GM12878 (cell line): ENCODE measurements at places on chromosomes 3 and 15.

GRCh38 chr15:45573961-45574629, 13.1 kb upstream of the BLOC1S6 start:
- no peak for DNase-seq

DNA sequence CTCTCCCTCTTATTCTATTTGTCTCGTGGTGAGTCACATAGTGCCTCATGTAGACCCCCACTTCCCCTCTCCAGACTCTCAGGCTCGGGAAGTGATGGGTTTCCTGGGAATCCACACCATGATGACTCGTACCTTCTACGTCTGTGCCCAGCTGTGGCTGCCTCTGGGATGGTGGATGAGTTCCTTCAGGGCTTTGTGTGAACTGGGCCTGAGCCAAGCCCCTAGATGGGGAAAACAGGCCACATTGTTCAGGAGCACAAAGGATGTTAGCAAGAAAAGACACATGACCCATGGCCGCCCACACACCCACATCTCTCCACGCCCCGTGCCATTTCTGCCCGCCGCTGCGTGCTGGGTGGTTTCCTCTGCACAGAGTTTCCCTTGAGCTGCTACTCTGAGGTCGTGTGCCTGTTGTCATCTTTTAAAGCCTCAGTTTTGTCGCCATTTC, 10.5 kb downstream of the ISG20 start:
- no peak for DNase-seq

- DNase-seq, result no peak
Observed at GRCh38 chr3:134357261-134357913, 16.9 kb downstream of the AMOTL2 start.

DNA sequence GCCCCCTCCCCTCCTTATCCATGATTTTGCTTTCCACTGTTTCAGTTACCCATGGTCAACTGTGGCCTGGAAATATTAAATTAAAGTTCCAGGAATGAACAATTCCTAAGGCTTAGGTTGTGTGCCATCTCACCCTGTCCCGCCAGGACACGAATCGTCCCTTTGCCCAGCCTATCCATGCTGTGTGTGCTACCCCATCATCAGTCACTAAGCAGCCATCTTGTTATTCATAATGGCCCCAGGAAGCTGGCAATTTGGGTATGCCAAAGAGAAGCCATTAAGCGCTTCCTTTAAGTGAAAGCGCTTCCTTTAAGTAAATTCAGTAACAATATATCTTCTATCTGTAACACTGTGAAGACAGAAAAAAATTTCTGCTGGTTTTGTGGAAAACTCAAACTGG, 49.2 kb upstream of the LDHAL6B start:
- DNase-seq, result no peak

DNA sequence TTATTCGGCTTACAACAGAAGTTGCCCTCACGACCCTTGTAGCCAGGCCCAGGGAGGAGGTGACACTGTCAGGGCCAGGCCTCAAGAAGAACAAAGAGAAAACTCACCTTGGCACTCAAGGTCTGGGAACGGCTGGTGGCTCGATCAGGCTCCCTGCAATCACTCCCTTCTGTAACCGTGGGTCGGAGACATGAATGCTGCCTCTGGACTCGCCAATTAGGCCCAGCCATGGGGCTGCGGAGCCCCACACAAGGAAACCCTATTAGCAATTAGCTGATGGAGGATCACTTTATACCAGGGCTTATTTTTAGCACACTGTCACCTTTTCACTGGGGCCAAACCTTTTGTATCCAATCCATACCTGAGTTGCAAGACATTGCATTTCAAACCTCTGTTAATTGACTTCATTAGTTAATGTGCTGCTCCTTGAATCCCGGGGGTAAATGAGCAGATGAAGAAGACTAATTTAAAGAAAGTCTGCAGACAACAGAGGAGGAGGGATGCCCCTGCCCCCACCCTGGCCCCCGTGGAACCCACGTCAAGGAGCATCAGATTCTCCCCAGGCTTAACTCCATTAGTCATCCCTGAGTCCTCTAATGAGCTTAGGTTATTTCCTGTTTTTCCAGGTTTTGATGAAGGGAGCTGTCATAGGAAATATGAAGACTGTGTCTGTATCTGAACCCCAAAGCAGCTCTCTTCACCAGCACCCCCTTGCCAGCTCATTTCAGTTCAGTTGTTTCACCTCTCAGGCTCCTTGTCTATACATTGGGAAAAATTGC, 255.3 kb downstream of the RORA start:
- DNase-seq, result no peak

GRCh38 chr3:188948281-188948996, 223.3 kb upstream of the TPRG1 start:
- no peak for DNase-seq

DNA sequence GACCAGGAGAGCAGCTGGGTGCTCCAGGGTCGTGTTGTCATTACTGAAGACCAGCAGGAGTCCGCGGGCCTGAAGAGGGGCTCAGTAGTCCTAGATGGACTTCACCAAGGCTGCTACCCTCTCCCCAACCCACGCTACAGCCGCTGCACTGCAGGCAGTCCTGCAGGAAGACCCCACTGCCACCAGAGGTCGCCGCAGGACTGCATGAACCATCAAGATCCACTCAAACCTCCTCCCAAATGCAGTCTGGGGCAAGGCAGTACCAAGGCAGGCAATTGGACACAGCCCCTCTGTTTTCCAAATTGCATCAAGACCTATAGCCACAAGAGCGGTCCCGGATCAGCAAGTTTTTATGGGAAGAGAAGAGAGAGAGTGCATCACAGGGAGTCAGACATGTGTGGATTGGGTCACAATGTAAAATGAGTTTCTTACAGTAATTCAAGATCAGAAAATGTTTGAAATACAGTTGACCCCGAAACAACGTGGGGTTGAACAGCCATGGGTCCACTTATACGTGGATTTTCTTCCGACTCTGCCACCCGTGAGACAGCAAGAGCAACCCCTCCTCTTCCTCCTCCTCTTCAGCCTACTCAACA, 46.7 kb downstream of the DZIP1L start:
- no peak for DNase-seq

DNA sequence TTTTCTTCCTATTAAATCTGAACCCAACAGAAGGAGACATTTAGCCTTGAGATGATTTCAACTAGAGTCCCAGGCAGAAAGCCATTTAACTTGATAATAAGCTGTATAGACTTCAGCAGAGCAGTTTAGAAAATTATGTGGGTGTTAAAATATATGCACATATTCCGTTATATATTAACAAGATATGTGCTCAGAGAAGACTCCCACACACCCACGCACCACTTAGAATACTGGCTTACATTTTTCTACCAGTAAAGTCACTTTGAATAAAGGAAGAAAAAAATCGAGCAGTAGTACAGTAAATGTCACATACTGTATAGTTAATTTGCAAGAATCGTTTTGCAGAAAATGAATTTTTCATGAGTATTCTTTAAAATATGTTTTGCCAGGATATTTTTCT, 599.3 kb downstream of the FGF12 start:
- peak; percentile 7 for DNase-seq

GRCh38 chr3:148881286-148881685, 16.2 kb downstream of the CPA3 start:
- DNase-seq, result no peak

DNA sequence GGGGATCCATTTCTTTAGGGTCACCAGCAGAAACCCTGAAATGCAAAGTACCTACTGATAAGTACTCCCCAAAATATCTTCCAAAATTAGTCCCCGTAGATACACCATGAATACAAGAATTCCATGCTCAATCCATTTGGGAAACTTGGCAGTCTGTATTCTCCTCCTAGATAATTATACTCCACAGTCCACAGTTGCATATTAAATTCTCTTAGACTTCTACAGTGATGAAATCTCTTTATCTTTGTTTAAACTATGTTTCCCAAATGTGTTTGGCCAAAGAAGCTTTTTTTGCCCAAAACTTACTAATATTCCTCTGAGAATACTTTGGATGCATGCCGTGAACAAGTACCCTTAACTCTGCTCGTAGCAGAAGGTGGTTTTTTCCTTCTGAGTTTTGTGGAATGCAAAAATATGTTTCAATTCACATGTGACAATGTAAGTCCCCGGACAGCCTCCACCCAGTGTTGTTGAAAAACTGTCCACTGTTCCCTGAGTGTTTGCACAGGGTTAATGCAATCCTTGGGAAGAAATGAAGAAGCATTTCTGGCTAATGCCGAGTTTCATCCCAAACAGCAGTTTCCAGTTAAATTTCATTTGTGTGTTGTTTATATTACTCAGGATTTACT, 126.7 kb downstream of the ARNT2 start:
- DNase-seq, result no peak

- DNase-seq, result no peak
Observed at GRCh38 chr15:91664224-91664836, 189.2 kb upstream of the SLCO3A1 start.

DNA sequence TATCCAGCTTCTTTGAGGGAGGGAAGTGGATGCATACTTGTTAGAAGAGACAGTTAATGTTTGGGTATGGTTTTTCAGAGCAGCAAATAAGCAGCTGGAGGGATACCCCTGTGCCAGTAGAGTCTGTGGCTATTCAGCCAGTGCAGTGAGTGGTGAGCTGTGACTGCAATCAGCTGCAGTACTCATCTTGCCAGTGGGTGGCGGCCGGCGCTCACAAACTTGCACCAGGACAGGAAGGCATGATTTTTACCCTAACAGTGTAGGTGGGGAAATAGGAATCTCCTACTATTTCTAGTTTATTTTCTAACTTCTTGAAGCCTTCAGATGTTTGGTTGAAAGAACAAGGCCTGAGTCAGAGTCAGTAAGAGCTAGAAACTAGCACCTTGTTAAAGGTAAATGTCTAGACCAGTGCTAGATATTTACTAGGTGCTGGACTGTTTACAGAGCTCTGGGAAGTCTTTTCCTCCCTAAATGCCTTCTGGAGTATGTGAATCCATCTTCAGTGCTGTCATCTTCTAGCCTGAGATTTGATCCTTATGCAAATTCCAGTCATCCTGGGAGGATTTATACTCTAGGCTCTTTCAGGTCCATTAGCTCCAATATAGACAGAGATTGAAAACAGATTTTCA, 23.6 kb downstream of the TIMP4 start:
- DNase-seq, result no peak

DNA sequence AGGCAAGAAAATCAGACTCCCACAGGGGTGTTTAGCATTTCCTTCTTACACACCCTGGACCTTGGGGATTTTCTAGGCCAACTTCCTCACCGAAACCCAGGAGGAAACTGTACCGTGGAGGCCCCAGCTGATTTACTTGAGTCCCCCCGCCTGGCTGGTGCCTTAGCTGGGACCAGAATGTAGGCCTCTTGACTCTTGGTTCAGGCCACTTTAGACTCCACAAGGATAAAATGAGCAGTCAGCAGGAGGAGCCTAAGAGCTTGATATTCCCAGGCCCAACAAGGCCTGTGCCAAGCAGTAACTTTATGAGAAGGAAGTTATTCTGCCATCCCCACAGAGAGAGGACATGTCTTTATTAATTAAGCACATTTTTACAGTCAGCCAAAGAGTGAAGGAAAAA, 4.6 kb upstream of the APBA2 start:
- no peak for DNase-seq
